Effector memory CD4-positive, alpha-beta T cell (primary cell): ENCODE measurements at places on chromosomes 3 and 15.
A peak's percentile ranks its signal among the peaks of the same experiment; 100 is the strongest.

- H3K27me3 ChIP-seq, result no peaks in the 10 kb centered on the region
- no peak overlapping the region for H3K27ac ChIP-seq
- H3K4me3 ChIP-seq, result no peak overlapping the region
- H3K4me1 ChIP-seq, result no peaks in the 10 kb centered on the region
- DNase-seq, result no peak
- peaks cover 14% of the 10 kb centered on the region for H3K36me3 ChIP-seq
Observed at GRCh38 chr3:125236331-125236903, 23.9 kb upstream of the SLC12A8 start.

GRCh38 chr15:38706956-38707355 is 142.3 kb upstream of the RASGRP1 start:
- H3K4me1 ChIP-seq, result no peaks in the 10 kb centered on the region
- H3K4me3 ChIP-seq, result no peak overlapping the region
- no peak overlapping the region for H3K27ac ChIP-seq
- H3K36me3 ChIP-seq, result no peaks in the 10 kb centered on the region

GRCh38 chr15:69793781-69794451 is 303.8 kb downstream of the TLE3 start:
- no peaks in the 10 kb centered on the region for H3K36me3 ChIP-seq
- no peak overlapping the region for H3K4me3 ChIP-seq
- H3K27ac ChIP-seq, result no peak overlapping the region
- H3K4me1 ChIP-seq, result no peaks in the 10 kb centered on the region
- no peak for DNase-seq

GRCh38 chr15:74392451-74392830 is 25.0 kb upstream of the CYP11A1 start:
- no peak overlapping the region for H3K27ac ChIP-seq
- DNase-seq, result no peak

- H3K36me3 ChIP-seq, result no peaks in the 10 kb centered on the region
- no peaks in the 10 kb centered on the region for H3K4me1 ChIP-seq
- no peak overlapping the region for H3K27ac ChIP-seq
- H3K4me3 ChIP-seq, result no peak overlapping the region
- DNase-seq, result no peak
- no peaks in the 10 kb centered on the region for H3K27me3 ChIP-seq
Observed at GRCh38 chr15:96146726-96147125, 183.8 kb upstream of the NR2F2 start.

DNA sequence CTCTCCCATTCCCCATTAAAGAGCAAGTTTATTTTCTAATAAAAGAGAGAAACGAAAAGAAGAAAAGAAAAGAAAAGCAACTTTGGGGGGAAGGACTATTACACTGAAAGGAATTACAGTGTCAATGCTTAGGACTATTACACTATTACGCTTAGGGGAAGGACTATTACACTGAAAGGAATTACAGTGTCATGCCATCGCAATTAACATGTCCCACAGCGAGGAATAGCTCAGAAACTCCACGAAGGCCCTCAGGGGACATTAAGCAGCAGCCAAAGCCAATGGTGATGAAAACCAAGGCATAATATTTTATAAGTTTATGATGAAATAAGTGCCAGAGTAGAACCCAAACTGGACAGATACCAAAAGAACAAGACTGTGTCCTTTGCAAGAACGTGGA is 22.1 kb upstream of the DET1 start:
- H3K4me3 ChIP-seq, result no peak overlapping the region
- no peaks in the 10 kb centered on the region for H3K36me3 ChIP-seq
- H3K27me3 ChIP-seq, result no peaks in the 10 kb centered on the region
- no peaks in the 10 kb centered on the region for H3K4me1 ChIP-seq
- no peak for DNase-seq

DNA sequence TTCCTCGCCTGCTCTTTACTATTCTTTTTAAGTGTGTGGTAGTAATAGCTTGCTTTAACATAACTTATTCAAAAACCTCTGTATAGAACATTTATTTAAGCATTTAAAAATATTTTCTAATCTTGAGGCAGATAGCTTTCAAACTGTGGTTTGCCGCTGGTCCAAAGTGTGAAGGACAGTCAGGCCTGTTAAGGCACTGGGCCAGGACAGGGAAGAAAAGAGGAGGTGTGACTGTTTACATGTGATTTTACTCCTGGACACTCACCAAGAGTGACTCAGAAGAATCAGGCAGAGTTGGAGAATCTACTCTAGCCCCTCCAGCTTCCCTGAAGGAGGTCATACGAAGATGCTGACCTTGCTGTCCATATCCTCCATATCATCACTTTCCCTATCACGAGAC is 44.7 kb downstream of the CEP152 start:
- peaks cover 22% of the 10 kb centered on the region for H3K36me3 ChIP-seq
- no peaks in the 10 kb centered on the region for H3K27me3 ChIP-seq
- H3K4me3 ChIP-seq, result no peak overlapping the region
- no peak overlapping the region for H3K27ac ChIP-seq

- H3K36me3 ChIP-seq, result no peaks in the 10 kb centered on the region
- no peaks in the 10 kb centered on the region for H3K27me3 ChIP-seq
- H3K4me1 ChIP-seq, result peaks cover 24% of the 10 kb centered on the region
Observed at GRCh38 chr15:92877416-92877815, 22.7 kb upstream of the CHD2 start.

DNA sequence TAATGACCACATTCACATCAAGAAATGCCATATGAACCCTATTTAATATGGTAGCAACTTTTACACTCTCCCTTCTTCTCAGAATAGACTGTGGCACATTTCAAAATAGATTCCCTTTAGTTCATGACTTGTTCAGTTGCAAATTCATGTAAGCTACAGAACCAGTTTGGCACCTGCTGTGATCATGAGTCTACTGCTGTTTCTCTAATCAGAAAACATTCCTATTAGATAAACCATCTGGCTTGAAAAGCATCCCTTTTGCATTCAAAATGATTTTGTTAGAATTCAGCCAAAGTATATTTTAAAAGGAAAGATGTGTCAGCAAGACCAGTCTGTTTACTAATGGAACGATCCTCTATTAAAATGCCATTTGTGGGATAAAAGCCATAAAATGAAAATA is 304.4 kb downstream of the BCHE start:
- no peaks in the 10 kb centered on the region for H3K4me1 ChIP-seq
- no peak overlapping the region for H3K27ac ChIP-seq
- no peaks in the 10 kb centered on the region for H3K36me3 ChIP-seq

GRCh38 chr3:32835961-32836360 is 18.2 kb downstream of the TRIM71 start:
- no peak overlapping the region for H3K4me3 ChIP-seq
- H3K4me1 ChIP-seq, result no peaks in the 10 kb centered on the region
- H3K27ac ChIP-seq, result no peak overlapping the region
- no peaks in the 10 kb centered on the region for H3K27me3 ChIP-seq
- H3K36me3 ChIP-seq, result no peaks in the 10 kb centered on the region
- DNase-seq, result no peak

- H3K27me3 ChIP-seq, result no peaks in the 10 kb centered on the region
- DNase-seq, result no peak
- H3K4me1 ChIP-seq, result no peaks in the 10 kb centered on the region
- no peak overlapping the region for H3K4me3 ChIP-seq
- H3K27ac ChIP-seq, result no peak overlapping the region
- peaks cover 7% of the 10 kb centered on the region for H3K36me3 ChIP-seq
Observed at GRCh38 chr3:149000206-149000745, 8.9 kb downstream of the GYG1 start.

GRCh38 chr3:111538681-111539083 is 3.3 kb upstream of the CD96 start:
- H3K27me3 ChIP-seq, result no peaks in the 10 kb centered on the region
- DNase-seq, result no peak
- no peaks in the 10 kb centered on the region for H3K36me3 ChIP-seq
- no peak overlapping the region for H3K4me3 ChIP-seq
- peaks cover 20% of the 10 kb centered on the region for H3K4me1 ChIP-seq

DNA sequence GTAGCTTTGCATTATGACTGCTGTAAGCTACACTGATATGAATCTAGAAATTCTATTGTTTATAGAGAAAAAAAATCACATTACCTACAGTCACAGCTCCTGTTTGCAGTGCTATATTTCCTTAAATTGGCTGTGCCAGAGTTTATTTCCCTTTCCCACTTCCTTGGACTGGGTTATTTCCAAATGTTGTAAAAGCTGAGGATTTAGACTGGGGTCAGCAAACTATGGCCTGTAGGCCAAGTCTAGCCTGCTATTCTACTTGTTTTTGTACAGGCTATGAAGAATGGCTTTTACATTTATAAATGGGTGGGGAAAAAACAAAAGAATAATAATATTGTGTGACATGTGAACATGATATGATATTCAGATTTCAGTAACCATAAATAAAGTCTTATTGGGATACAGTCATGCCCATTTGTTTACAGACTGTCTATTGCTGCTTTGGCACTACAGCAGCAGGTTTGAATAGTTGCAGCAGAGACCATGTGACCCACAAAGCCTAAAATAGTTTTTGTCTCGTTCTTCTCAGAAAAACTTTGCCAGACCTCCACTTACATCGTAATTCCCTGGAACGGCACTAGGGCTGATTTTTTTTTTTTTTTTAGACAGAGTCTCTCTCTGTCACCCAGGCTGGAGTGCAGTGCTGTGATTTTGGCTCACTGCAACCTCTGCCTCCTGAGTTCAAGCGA is 7.8 kb downstream of the GLDN start:
- H3K27ac ChIP-seq, result no peak overlapping the region
- H3K36me3 ChIP-seq, result no peaks in the 10 kb centered on the region
- H3K27me3 ChIP-seq, result no peaks in the 10 kb centered on the region
- DNase-seq, result no peak
- no peaks in the 10 kb centered on the region for H3K4me1 ChIP-seq

DNA sequence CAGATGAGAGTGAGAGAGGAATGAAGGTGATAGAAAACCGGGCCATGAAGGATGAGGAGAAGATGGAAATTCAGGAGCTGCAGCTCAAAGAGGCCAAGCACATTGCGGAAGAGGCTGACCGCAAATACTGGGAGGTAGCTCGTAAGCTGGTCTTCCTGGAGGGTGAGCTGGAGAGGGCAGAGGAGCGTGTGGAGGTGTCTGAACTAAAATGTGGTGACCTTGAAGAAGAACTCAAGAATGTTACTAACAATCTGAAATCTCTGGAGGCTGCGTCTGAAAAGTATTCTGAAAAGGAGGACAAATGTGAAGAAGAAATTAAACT is 88.9 kb downstream of the EOMES start:
- peaks cover 13% of the 10 kb centered on the region for H3K4me1 ChIP-seq
- H3K27me3 ChIP-seq, result no peaks in the 10 kb centered on the region
- peak overlapping the region; percentile 77 for H3K4me3 ChIP-seq
- no peaks in the 10 kb centered on the region for H3K36me3 ChIP-seq
- peak; percentile 20 for DNase-seq
- peak overlapping the region; percentile 44 for H3K27ac ChIP-seq

- H3K4me3 ChIP-seq, result no peak overlapping the region
- H3K27ac ChIP-seq, result peak overlapping the region; percentile 81
- no peaks in the 10 kb centered on the region for H3K27me3 ChIP-seq
- peaks cover 40% of the 10 kb centered on the region for H3K36me3 ChIP-seq
- H3K4me1 ChIP-seq, result peaks cover 57% of the 10 kb centered on the region
Observed at GRCh38 chr15:88649286-88649733, 10.5 kb downstream of the ISG20 start.

DNA sequence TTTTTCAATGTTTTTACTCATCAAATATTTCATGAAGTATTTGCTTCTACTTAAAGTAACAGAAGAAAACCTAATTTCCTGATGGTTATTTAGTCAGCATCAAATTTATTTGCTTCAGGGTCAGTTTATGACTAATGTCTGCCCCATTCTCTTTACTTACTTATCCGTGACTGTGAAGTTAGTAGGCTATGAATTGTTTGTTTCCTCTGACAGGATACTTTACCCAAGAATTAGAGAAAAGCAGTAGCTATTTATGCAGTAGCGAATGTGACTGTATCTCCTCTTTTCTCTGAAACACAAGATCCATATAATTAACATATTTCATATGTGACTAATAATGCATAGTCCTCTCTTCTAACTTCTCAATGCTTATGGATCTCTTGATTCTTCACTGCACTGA is 329.9 kb upstream of the ROBO1 start:
- no peak overlapping the region for H3K4me3 ChIP-seq
- H3K36me3 ChIP-seq, result no peaks in the 10 kb centered on the region
- H3K4me1 ChIP-seq, result no peaks in the 10 kb centered on the region
- H3K27ac ChIP-seq, result no peak overlapping the region
- DNase-seq, result no peak
- H3K27me3 ChIP-seq, result no peaks in the 10 kb centered on the region

GRCh38 chr15:81264072-81264857 is 59.7 kb downstream of the STARD5 start:
- no peak for DNase-seq
- no peaks in the 10 kb centered on the region for H3K36me3 ChIP-seq
- peaks cover 8% of the 10 kb centered on the region for H3K4me1 ChIP-seq
- H3K4me3 ChIP-seq, result no peak overlapping the region
- no peaks in the 10 kb centered on the region for H3K27me3 ChIP-seq
- no peak overlapping the region for H3K27ac ChIP-seq

- no peaks in the 10 kb centered on the region for H3K27me3 ChIP-seq
- no peak overlapping the region for H3K27ac ChIP-seq
- H3K36me3 ChIP-seq, result no peaks in the 10 kb centered on the region
Observed at GRCh38 chr3:84265768-84266167, 693.0 kb upstream of the CADM2 start.

- H3K4me1 ChIP-seq, result no peaks in the 10 kb centered on the region
- H3K36me3 ChIP-seq, result no peaks in the 10 kb centered on the region
- H3K27me3 ChIP-seq, result no peaks in the 10 kb centered on the region
- no peak overlapping the region for H3K27ac ChIP-seq
- no peak for DNase-seq
- H3K4me3 ChIP-seq, result no peak overlapping the region
Observed at GRCh38 chr15:97915261-97915660, 45.2 kb upstream of the ARRDC4 start.

DNA sequence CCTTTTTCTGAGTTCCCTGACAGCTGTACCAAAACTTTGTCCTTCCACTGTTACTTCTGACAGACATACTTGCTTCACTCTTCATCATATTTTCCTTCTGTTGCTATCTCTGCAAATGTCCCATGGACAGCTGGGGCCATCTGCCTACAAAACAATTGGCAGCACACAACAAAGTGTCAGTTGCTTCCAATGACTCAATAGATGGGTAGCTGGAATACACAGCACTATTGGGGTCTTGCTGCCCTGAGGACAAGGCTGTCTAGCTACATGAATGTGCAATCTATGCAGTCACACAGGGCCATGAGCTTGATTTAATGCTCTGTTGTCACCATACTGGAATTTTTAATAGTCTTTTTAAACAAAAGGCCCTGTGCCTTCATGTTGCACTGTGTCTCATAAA is 192.8 kb downstream of the DTWD1 start:
- H3K27me3 ChIP-seq, result no peaks in the 10 kb centered on the region
- H3K27ac ChIP-seq, result no peak overlapping the region
- H3K4me1 ChIP-seq, result no peaks in the 10 kb centered on the region
- H3K36me3 ChIP-seq, result no peaks in the 10 kb centered on the region
- no peak overlapping the region for H3K4me3 ChIP-seq

- H3K27ac ChIP-seq, result no peak overlapping the region
- no peak overlapping the region for H3K4me3 ChIP-seq
- H3K4me1 ChIP-seq, result no peaks in the 10 kb centered on the region
- no peaks in the 10 kb centered on the region for H3K36me3 ChIP-seq
Observed at GRCh38 chr15:68510558-68510957, 68.2 kb upstream of the CORO2B start.
